ENCODE measurements at places on chromosomes 5 and 9. TPM values are rescaled to one million over a fixed set of nuclear protein-coding genes. Genes with fewer than 3 reads are reported as not detected.
A peak's percentile ranks its signal among the peaks of the same experiment; 100 is the strongest.

GRCh38 chr9:82404196-82404870 lies 415.8 kb downstream of the SPATA31D1 start:
- no peak for DNase-seq

- DNase-seq = no peak
Measured at GRCh38 chr9:602716-603115, 238.8 kb upstream of the DMRT1 start.

- no peak for DNase-seq
Measured at GRCh38 chr9:89395931-89396710, 77.8 kb downstream of the SECISBP2 start.

- no peak for DNase-seq
Measured at GRCh38 chr9:130327781-130328348, 62.3 kb downstream of the HMCN2 start.

- peak; percentile 96 for DNase-seq
Measured at GRCh38 chr5:142215915-142216681, 107.5 kb downstream of the NDFIP1 start.

DNA sequence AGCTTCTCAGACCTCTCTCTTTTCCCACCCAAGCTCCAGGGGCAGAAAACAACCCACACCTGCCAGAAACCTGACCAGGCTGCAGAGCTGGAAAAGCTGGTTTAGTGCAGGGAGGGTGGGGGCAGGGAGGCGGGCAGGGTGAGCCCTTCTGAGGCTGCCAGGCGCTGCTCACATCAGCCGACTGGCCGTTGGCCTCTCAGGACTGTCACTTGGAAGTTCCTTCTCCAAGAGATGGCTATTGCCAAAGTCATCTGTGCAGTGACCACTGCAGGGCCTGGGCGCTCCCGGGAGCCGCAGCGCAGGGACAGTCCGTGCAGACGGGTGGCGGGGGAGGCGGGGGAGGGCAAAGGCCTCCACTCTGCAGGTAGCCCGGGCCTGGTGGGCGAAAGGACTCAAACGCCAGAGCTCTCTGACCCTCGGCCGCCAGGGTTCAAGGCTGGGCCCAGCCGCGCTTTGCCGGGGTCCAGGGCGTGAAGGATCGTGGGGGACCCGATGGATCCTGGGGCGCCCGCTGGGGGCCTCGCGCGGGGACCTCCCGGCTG lies 205.0 kb upstream of the IER5L start:
- no peak for DNase-seq

GRCh38 chr5:1040571-1040970 lies 32.0 kb downstream of the NKD2 start:
- DNase-seq = no peak

DNA sequence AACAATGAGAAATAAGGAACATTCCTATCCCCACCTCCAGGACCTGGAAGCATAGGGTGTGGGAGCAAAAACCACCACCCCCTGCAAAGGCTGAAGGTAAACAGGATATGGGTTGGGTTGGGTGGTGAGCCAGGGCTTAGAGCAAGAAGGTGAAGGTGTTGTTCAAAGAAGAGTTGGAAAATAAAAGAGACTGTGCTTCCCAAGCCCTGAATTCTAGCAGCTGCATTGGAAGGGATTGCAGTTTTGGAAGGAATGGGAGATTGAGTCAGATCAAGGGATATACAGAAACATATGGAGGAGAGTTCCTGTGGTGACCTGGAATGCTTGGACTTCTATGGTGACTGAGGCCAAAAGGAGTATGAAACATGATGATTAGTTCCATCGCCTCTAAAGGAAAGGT lies 24.7 kb upstream of the MTAP start:
- peak; percentile 49 for DNase-seq

DNA sequence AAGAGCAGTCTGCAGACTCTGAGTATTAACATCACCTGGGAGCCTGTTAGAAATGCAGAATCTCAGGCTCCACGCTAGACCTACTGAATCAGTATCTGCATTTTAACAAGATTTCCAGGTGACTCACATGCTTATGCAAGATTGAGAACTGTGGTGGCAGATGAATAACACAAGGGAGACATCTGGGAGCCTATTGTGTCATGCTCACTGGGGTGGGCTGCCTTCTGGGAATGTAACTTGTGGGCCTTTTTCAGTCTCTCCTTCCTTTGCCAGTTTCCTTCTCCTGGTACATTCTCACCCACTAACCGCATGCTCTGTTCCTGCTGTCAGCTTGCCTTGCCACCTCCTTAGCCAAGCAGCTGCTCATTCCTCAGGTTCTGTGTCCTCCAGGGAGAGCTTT lies 176.6 kb upstream of the C9orf72 start:
- DNase-seq = no peak

DNA sequence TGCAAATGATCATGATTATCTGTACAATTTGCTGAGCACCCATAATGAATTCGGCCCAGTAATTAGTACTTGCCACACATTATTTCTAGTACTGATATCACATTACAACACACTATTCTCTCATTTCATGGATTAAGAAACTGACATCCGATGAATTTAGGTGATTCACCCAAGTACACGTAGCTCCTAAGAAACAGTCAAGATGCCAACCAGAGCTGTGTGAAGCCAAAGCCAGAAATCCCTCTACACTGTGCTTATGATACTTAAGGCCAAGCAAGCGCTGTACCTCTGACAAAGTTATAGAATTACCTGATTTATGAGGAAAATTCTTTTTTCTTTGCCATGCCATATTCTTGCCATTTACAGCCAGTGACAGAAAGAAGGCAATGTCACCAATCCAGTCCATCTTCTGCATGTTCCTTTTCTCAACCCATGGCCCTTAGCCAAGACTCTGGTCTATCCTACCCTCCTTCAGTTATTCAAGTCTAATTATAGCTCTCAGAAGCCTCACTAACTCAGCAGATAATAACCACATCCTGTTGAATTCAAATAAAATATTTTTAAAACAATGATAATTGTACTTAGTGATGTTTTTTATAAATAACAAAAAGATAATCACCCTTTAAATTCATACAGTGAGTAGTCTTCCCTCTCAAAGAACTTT lies 74.3 kb upstream of the PTGER4 start:
- no peak for DNase-seq

GRCh38 chr5:143362664-143363227 lies 40.7 kb downstream of the NR3C1 start:
- no peak for DNase-seq

DNA sequence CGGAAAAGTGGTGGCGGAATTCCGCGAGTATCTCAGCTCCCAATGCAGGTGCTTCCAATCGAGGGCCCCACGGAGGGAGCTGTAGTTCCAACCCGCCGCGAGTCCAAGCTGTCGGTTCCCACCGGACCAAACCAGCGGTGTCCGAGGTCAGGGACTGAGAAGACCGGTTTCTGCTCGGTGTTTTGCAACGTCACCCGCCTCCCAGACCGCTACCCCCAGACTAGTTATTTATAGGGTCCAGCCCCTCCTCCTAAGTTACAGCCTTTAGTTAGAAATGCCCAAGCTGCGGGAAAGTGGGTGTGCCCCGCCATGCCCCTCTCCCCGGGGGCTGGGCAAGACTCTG lies 677 bp upstream of the MYORG start:
- no peak for DNase-seq

GRCh38 chr5:173001229-173001841 lies 17.8 kb downstream of the ATP6V0E1 start:
- no peak for DNase-seq

GRCh38 chr5:95988094-95988493 lies 26.4 kb upstream of the ELL2 start:
- DNase-seq = no peak

GRCh38 chr5:172150514-172151425 lies 37.3 kb downstream of the STK10 start:
- DNase-seq = no peak

- no peak for DNase-seq
Measured at GRCh38 chr5:180837478-180837877, 23.6 kb downstream of the ZFP62 start.

- no peak for DNase-seq
Measured at GRCh38 chr9:14207352-14207995, 106.5 kb downstream of the NFIB start.

DNA sequence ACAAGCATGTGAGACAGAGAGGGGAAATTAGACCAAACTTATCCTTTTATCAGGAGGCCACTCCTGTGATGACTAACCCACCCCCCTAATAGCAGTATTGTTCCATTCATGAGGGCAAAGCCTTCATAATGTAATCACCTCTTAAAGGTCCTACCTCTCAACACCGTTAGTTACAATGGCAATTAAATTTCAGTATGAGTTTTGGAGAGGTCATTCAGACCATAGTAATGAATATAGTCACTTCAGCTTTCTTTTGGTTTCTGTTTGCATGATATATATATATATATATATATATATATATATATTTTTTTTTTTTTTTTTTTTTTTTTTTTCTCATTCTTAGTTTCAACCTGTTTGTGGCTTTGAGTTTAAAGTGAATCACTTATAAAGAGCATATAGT lies 10.5 kb downstream of the ADGRV1 start:
- no peak for DNase-seq

DNA sequence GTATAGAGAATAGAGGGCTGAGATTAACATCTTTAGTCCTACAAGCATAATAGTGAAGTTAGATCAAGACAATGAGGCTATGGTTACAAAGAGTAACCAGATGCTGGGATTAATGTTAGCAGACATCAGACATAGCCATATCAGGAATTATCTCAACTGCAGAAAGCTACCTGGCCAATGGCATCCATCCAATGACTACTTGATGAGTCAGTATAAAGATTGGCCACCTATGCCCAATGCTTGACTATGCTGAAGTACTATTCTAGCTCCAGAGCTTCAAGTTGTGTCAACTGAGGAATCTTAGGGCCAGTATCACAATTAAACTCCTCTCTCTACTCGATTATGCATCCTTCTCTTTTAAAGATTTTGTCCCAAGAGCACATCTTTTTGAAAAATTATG lies 541.4 kb downstream of the PRELID2 start:
- DNase-seq = no peak

DNA sequence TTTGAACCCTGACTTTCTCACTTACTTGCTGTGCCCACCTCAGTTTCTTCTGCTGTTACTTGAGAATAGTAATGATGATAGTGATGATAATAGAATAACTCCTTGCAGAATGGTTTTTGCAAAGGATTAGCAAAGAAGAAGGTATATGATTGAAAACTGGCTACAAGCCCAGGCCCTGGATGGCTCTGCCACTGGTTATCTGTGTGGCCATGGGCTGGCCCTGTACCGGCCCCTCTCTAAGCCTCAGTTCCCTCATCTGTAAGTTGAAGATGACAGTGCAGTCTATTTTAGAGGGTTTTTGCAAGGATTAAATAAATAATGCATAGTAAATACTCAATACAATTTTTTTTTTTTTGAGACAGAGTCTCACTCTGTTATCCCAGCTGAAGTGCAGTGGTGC lies 6.2 kb downstream of the TTLL11 start:
- DNase-seq = no peak

DNA sequence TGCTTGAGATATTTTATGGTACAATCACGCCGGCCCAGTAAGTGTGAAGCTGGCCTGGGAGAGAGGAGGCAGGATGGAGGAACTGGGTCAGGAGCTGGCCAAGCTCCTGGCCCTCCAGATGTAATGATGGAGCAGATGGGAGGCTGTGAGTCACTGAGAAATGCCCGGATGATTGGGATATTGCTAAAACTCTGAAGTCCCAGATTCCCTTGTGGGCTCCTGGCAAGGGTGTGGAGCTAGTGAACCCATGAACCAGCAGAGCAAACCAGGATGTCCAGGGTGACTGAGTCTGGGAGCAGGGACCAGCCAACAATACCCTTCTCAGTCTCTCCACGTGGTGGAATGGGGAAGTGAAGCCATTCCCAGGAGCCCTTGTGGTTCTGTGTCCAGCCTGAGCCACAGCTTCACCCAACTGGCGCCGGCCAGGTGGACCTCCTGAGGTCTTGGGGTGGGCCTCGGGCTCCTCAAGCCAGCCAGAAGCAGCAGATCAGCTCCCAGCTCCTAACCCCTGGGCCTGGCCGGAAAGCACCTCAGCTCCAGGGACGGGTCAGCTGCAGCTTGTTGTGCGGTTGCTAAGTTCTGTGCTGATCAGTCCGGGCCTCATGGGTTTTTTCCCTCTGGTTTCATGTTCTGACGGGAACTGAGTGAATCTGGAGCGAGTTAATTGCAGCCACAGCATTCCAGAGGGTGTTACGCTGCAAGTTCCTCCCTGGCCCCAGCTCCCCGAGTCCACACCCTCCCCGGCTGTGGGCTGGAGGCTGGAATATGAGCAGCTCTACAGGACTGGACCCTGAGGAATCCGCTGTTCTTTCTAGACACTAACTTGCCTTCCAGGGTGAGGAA lies 37.6 kb downstream of the DUSP1 start:
- DNase-seq = peak; percentile 99

GRCh38 chr9:93582115-93582514 lies 5.7 kb downstream of the PHF2 start:
- DNase-seq = no peak

GRCh38 chr5:41843456-41844370 lies 26.5 kb downstream of the OXCT1 start:
- no peak for DNase-seq

DNA sequence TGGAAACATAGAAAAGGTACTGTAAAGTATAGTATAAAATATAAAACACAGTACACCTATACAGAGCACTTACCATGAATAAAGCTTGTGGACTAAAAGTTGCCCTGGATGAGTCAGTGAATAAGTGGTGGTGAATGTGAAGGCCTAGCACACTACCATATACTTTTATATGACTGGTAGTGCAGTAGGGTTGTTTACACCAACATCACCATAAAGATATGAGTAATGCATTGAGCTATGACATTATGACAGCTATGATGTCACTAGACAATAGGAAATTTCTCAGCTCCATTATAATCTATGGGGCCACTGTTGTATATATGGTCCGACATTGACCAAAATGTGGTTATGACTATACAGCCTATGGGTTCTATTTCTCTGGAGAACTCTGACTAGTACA lies 291.8 kb upstream of the ACTBL2 start:
- DNase-seq = no peak

Gene SLC6A7
- not detected for polyA plus RNA-seq

Gene ENTPD2
- polyA plus RNA-seq = not detected

Gene DDX4
- not detected for polyA plus RNA-seq

Gene PTGES
- 16.4 TPM for polyA plus RNA-seq

Gene ARSK
- 8.0 TPM for polyA plus RNA-seq

Gene C5orf52
- polyA plus RNA-seq = not detected

Gene IRX4
- polyA plus RNA-seq = not detected

Gene PLAA
- polyA plus RNA-seq = 7.4 TPM

Gene TTC23L
- polyA plus RNA-seq = not detected

Gene PKD2L2
- not detected for polyA plus RNA-seq

Gene KLF4
- 4.3 TPM for polyA plus RNA-seq

Gene HMCN2
- polyA plus RNA-seq = not detected

Gene TMEM171
- 5.3 TPM for polyA plus RNA-seq

Gene SIGMAR1
- polyA plus RNA-seq = 65.4 TPM

Gene NRG2
- polyA plus RNA-seq = not detected

Gene SLC6A18
- not detected for polyA plus RNA-seq
